Left lung (tissue), 14 donors: ENCODE measurements at places on chromosomes 16 and 17. TPM values are rescaled to one million over a fixed set of nuclear protein-coding genes. Genes with fewer than 3 reads are reported as not detected.

GRCh38 chr17:50687200-50688066 is 20.3 kb downstream of the ANKRD40 start:
- DNase-seq, result no peak

GRCh38 chr17:32445497-32445896 is 1.2 kb downstream of the PSMD11 start:
- no peak for DNase-seq

The ITGB3 gene
- 10.0 TPM for polyA plus RNA-seq

The GP1BA gene
- 3.7 TPM for polyA plus RNA-seq

DNA sequence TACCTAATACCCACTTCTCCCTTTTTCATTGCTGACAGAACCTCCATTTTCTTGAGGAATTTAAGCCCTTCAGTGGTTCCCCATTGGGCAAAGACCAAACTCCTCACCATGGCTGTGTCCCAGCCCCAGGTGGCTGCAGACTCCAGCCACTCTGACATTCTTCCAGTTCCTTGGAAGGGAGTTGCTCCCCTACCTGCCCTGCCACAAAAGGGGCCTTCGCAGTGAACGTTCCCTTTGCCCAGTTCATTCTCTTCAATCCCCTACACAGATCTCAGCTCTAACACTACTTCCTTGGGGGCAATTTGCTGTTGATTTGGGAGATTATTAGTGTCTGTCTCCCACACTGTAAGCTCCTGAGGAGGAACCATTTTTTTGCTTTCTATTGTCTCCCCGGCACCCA is 3.2 kb upstream of the AKTIP start:
- no peak for DNase-seq

The CDC6 gene
- 21.9 TPM for polyA plus RNA-seq

DNA sequence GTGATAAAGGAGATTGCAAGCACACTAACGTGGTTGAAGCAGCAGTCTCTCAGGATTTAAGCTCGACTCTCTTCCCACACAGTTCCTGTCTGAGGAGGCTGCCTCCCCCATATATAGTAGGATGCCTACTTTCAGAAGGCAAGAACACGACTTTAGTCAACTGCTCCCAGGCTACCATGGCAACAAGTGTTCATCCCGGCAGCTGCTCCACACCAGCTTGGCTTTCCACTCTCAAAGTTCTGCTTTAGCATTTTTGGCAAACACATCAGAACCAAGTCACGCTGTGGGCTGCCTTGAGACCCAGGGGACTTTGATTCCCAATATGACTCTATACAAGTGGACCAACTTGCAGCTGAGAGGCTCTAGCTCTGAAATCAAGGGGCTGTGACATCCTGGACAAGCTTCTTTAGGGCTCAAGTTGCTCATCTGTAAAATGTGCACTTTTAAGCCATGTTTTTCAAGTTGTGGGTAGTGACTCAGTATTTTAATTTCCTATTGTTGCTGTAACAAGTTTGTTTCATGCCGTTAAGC is 16.5 kb downstream of the ZP2 start:
- no peak for DNase-seq

- no peak for DNase-seq
These were observed 19.2 kb downstream of the STRADA start for GRCh38 chr17:63722403-63722802.

- no peak for DNase-seq
These were observed 3.4 kb upstream of the MLLT6 start for GRCh38 chr17:38701504-38702165.

- no peak for DNase-seq
These were observed 155.6 kb downstream of the SNX11 start for GRCh38 chr17:48262982-48263730.

- DNase-seq, result no peak
These were observed 77.5 kb downstream of the ZNF423 start for GRCh38 chr16:49778202-49778930.

The ZACN gene
- polyA plus RNA-seq, result 17.8 TPM

The KCNJ2 gene
- 7.0 TPM for polyA plus RNA-seq

The FBXW10B gene
- polyA plus RNA-seq, result 1.1 TPM

- no peak for DNase-seq
These were observed 24.4 kb downstream of the SREBF1 start for GRCh38 chr17:17812211-17813054.

DNA sequence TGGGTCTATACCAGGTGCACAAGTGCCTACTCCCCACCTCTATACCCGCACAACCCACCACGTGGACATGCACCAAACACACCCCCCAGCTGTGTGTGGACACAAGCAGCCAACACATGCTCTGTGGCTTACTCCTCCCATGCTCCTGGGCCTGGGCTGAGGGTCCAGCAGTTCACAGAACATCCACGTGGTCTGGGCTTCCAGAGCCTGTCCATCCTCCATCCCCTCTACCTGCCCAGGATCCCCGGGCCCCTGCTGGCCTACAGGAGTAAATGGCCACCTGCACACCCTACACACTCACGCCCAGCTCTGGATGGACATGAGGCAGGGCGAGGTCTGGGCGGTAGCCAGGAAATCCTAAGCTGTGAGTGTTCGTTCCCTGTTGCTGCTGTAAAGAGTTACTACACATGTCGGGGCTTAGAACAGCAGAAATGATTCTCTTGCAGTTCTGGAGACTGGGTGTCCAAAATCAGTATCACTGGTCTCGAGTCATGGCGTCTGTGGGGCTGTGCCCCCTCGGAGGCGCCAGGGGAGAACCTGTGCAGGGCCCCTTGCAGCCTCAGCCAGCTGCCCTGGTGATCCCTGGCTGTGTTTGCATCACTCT is 15.0 kb upstream of the RAI1 start:
- no peak for DNase-seq

DNA sequence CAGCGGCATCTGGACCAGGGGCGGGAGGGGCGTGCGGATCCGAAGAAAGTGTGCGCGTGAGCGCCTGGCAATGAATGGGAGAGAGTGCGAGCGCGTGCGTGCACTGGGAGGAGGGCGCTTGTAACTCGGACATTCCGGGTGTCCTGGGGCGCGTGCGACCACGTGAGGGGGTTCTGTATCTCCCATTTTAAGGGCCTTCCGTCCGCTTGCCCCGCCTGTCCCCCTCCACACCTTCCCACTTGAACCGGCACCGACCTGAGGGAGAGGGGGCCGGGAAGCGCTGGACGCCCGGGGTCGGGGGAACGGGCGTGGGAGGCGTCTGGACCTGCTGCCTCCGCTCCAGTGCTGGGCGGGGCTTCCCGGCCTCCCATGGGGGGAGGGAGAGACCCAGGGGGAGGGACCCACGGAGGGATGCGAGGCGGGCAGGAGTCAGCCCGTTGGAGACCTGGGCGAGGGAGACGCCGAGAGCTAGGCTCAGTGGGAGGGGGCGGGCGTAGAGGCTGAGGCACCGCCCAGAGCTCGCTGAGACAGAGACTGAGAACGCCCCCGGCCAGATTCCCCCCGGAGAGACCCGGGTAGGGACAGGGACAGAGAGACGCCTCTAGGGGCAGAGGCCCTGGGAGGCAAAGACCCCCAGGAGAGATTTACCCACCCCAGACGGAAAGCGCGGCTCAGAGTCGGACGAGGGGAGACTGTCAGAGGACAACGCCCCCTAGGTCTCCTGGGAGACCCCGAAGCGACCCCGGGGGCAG is at the start of gene KREMEN2:
Gene KREMEN2, plus strand, starts transcription at position 553 of the 752 bp plus-strand sequence. CDS start 246 bp downstream, outside the sequence.
- DNase-seq, result no peak
